ENCODE measurements at places on chromosomes 2 and 18. TPM values are rescaled to one million over a fixed set of nuclear protein-coding genes. Genes with fewer than 3 reads are reported as not detected.

The KIAA2012 gene
- 1.3 TPM for total RNA-seq

DNA sequence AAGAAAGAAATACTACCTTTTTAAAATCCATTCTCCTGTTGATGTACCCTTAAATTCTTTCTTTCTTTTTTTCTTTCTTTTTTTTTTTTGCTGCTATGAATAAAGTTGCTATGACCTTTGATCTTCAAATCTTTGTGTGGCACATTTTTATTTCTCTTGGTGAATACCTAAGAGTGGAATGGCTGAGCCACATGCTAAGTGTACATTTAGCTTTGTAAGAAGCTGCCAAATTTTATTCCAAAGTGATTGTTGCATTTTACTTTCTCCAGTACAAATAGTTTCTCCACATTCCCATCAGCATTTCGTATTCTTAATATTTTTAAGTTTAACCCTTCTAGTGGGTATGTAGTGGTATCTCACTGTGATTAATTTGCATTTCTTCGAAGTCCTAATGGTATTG is 88.8 kb upstream of the RAB27B start:
- no peaks in the 10 kb centered on the region for H3K27me3 ChIP-seq
- no peak overlapping the region for H3K27ac ChIP-seq
- no peak overlapping the region for H3K4me3 ChIP-seq
- no peaks in the 10 kb centered on the region for H3K36me3 ChIP-seq

GRCh38 chr18:63161761-63162195 is 157.8 kb downstream of the BCL2 start:
- H3K4me1 ChIP-seq: peaks cover 37% of the 10 kb centered on the region
- peak overlapping the region; percentile 65 for H3K27ac ChIP-seq
- H3K36me3 ChIP-seq: peaks cover 14% of the 10 kb centered on the region
- DNase-seq: no peak

GRCh38 chr2:119223521-119224390 is at the start of gene STEAP3:
STEAP3 (plus strand) TSS chr2:119223834; CDS start chr2:119231013, 7,179 bp downstream.
- H3K4me3 ChIP-seq: peak within 1 kb of the TSS; percentile 70
- peaks cover 11% of the 10 kb centered on the region for H3K4me1 ChIP-seq
- H3K36me3 ChIP-seq: no peaks in the 10 kb centered on the region
- H3K27ac ChIP-seq: no peak within 1 kb of the TSS
- peaks cover 42% of the 10 kb centered on the region for H3K27me3 ChIP-seq

- no peak overlapping the region for H3K27ac ChIP-seq
- H3K27me3 ChIP-seq: peaks cover 53% of the 10 kb centered on the region
Measured at GRCh38 chr2:182866095-182866460, 359 bp downstream of the FRZB start.

- no peak for DNase-seq
- no peak overlapping the region for H3K27ac ChIP-seq
- peaks cover 15% of the 10 kb centered on the region for H3K4me1 ChIP-seq
- no peaks in the 10 kb centered on the region for H3K27me3 ChIP-seq
- H3K36me3 ChIP-seq: no peaks in the 10 kb centered on the region
- no peak overlapping the region for H3K4me3 ChIP-seq
Measured at GRCh38 chr2:226552571-226553285, 246.9 kb downstream of the IRS1 start.

The CFC1 gene
- total RNA-seq: 25.5 TPM

- H3K27me3 ChIP-seq: no peaks in the 10 kb centered on the region
- DNase-seq: no peak
- peaks cover 7% of the 10 kb centered on the region for H3K4me1 ChIP-seq
- H3K4me3 ChIP-seq: no peak overlapping the region
Measured at GRCh38 chr2:182784777-182785176, 68.7 kb downstream of the DNAJC10 start.

DNA sequence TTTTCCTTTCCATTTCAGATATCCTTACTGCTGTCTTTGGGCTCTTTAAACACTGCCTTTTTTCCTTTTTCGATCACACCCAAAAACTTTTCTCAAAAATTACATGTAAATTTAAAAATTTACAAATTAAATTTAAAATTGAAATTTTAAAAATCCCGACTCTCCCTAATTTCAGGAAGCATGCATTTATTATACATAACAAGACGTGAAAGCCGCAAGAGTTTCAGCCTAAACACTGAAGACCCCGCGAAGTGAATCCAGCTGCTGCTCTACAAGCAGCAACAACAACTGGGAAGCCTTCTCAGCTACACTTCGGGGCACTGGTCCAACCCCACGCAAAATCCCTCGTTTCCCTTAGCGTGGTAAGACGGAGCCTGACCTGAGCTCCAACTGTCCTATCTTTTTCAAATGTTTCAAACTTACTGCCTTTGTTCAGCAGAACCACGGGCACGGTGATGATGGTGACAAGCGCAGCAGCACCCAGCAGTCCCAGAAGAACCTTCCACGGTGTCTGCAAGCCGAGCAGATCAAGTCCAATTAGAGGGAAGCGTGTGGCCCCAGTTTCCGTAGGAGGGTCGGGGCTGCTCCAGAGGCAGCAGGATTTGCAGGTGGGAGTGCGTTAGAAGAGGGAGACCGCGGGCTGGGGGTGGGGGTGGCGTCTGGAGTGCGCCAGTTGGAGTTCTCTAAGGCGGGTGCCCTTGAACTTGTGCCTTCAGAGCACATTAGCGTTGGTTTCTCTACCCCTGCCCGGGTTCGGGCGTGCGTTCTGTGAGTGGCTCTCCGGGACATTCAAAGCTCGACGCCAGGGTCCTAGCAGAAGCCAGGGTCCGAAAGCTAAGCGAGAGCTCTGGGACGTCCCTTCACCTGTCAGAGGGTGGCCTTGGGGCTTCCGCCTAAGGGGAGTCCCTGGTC is 783 bp downstream of the DPP4 start:
- peaks cover 43% of the 10 kb centered on the region for H3K27me3 ChIP-seq
- H3K4me3 ChIP-seq: peak overlapping the region; percentile 91

The CNDP1 gene
- 0.48 TPM for total RNA-seq

The CYP27A1 gene
- total RNA-seq: 6.5 TPM

DNA sequence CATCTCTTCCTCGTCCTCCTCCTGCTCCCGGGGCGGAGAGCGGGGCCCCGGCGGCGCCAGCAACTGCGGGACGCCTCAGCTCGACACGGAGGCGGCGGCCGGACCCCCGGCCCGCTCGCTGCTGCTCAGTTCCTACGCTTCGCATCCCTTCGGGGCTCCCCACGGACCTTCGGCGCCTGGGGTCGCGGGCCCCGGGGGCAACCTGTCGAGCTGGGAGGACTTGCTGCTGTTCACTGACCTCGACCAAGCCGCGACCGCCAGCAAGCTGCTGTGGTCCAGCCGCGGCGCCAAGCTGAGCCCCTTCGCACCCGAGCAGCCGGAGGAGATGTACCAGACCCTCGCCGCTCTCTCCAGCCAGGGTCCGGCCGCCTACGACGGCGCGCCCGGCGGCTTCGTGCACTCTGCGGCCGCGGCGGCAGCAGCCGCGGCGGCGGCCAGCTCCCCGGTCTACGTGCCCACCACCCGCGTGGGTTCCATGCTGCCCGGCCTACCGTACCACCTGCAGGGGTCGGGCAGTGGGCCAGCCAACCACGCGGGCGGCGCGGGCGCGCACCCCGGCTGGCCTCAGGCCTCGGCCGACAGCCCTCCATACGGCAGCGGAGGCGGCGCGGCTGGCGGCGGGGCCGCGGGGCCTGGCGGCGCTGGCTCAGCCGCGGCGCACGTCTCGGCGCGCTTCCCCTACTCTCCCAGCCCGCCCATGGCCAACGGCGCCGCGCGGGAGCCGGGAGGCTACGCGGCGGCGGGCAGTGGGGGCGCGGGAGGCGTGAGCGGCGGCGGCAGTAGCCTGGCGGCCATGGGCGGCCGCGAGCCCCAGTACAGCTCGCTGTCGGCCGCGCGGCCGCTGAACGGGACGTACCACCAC is 2.1 kb downstream of the GATA6 start:
- DNase-seq: no peak
- H3K27ac ChIP-seq: peak overlapping the region; percentile 93
- H3K27me3 ChIP-seq: peaks cover 84% of the 10 kb centered on the region
- H3K4me1 ChIP-seq: peaks cover 8% of the 10 kb centered on the region

The GULP1 gene
- 26.3 TPM for total RNA-seq

The CRYBA2 gene
- total RNA-seq: 179 TPM

DNA sequence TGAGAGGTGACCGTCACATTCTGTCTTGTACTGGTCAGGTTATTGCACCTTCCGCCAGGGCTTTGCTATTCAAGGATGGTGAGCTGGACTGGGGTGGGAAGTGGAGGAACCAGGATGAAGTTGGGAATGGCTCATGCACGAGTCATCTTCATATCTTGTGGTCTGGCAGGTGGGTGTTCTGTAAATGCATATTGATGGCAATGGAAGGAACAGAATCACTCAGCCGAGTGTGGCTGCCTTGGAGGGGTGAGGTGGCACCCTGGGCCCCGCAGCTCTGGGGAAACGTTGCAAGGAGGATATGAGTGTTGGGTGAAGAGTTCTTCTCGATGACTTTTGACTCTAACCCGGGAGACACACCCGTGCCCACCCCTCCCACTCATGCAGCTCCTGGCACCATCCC is 1.2 kb downstream of the NEU2 start:
- H3K4me3 ChIP-seq: no peak overlapping the region
- no peaks in the 10 kb centered on the region for H3K27me3 ChIP-seq
- no peaks in the 10 kb centered on the region for H3K36me3 ChIP-seq
- no peak for DNase-seq
- no peak overlapping the region for H3K27ac ChIP-seq

GRCh38 chr18:24987303-24988252 is 364.4 kb downstream of the ZNF521 start:
- H3K4me3 ChIP-seq: peak overlapping the region; percentile 73
- H3K4me1 ChIP-seq: peaks cover 43% of the 10 kb centered on the region
- DNase-seq: no peak
- peak overlapping the region; percentile 90 for H3K27ac ChIP-seq

GRCh38 chr2:216571909-216572513 is 61.2 kb upstream of the IGFBP2 start:
- H3K4me3 ChIP-seq: no peak overlapping the region
- H3K36me3 ChIP-seq: no peaks in the 10 kb centered on the region
- peaks cover 4% of the 10 kb centered on the region for H3K27me3 ChIP-seq

The G6PC2 gene
- total RNA-seq: 2.8 TPM

The SAG gene
- total RNA-seq: 0.43 TPM

DNA sequence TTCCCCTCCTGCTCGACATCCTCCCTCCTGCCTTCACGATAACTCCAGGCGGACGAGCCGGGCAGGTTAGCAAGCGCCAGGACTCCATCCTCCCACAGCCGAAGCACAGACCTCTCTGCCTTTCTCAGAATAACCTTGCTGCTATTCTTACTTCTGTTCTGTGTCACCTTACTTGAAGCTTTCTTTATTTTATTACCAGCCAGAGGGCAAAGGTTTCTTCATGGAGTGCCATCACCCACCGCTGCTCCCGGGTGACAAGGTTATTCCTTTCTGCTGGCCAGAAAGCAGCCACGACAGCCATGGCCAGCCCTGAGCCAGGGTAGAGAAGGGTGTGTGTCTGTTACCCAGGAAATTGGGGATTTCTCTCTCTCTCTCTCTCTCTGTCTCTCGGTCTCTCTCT is 227.1 kb downstream of the ANAPC1 start:
- H3K36me3 ChIP-seq: peaks cover 3% of the 10 kb centered on the region
- no peaks in the 10 kb centered on the region for H3K27me3 ChIP-seq
- H3K27ac ChIP-seq: peak overlapping the region; percentile 73
- peaks cover 22% of the 10 kb centered on the region for H3K4me1 ChIP-seq
- no peak for DNase-seq

Data from type B pancreatic cell (in vitro differentiated cells).